Stimulated activated CD8-positive, alpha-beta memory T cell treated with anti-CD3 and anti-CD28 coated beads, Interleukin-15, amount 100 ng/mL, for 24 hours (primary cell): ENCODE measurements at places on chromosomes 4 and X.

- DNase-seq: no peak
These were observed 714.5 kb upstream of the TENM3 start for GRCh38 chr4:181528570-181529184.

GRCh38 chrX:142249721-142250120, 44.6 kb upstream of the MAGEC2 start:
- DNase-seq: no peak

- no peak for DNase-seq
These were observed 45.3 kb upstream of the PGRMC1 start for GRCh38 chrX:119190831-119191230.

DNA sequence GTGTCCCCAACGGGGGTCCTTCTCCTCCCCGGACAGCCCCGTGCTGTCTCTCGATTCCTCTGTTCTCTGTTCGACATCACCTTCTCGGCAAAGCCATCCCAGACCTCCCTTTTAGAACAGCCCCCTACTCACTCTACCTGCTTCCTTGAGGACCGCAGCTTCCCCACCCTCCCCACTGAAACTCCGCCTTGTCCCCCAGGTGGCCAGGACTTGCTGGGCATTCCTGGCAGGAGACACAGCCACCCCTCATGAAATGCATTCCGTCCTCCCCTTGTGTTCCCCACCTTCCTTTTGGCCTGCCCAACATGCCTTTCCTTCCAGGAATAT, 34.8 kb upstream of the GPR78 start:
- no peak for DNase-seq

- DNase-seq: no peak
These were observed 17.3 kb downstream of the FGFRL1 start for GRCh38 chr4:1028574-1029220.

DNA sequence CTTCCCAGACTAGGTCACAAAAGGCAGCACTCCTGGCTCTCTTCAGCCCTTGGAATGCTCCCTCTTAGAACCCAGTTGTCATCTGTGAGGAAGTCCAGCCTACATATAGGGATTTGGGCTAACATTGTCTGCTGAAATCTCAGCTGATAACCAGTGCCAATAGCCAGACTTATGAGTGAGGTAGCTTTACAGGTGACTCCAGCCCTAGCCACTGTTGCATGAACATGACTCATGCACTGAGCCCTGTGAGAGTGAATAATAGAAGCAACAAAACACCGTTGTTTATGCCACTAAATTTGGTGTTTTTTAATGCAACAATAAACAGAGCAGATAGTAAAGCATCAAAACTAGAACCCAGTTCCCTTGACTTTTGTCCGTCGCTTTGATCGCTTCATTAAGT, 433.2 kb downstream of the STIM2 start:
- no peak for DNase-seq

- no peak for DNase-seq
These were observed 52.1 kb downstream of the PRKG2 start for GRCh38 chr4:81162752-81163458.

DNA sequence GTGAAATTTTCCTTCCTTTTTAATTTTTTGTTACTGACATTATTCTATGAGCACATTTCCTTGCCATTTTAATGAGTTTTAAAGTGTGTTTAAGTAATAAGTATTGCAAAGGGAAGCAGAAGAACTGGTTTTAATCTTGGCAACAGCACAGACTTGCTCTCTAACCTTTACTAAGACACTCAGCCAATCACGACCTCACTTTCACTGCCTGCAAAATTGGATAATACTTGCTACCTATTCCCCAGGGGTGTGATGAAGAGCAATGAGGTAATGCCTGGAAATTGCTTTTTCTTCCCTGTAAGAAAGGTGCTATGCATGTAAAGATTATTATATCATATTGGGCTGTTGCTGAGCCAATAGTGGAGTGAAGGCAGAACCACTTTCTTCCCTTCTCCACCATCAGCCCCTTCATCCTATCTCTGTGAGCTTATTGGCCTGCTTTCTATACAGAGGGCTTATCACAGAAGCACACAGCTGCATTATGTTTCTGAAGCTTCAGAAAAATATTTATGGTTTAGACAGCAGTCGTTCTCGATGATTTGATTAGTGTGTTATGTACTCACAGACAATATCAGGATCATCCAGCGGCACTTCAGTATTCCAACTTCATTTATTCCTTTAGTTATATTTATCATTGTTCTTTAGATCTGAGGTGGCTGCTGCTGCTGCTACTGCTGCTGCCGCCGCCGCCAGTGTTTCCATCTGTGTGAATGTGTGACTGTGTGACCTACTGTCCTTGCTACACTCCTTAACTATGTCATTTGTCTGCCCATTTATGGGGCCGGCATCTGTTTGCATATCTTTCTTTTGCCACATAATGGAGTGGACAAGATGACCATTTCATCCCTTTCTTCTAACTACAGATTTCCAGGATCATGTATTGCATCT, 255.1 kb downstream of the C4orf33 start:
- no peak for DNase-seq

DNA sequence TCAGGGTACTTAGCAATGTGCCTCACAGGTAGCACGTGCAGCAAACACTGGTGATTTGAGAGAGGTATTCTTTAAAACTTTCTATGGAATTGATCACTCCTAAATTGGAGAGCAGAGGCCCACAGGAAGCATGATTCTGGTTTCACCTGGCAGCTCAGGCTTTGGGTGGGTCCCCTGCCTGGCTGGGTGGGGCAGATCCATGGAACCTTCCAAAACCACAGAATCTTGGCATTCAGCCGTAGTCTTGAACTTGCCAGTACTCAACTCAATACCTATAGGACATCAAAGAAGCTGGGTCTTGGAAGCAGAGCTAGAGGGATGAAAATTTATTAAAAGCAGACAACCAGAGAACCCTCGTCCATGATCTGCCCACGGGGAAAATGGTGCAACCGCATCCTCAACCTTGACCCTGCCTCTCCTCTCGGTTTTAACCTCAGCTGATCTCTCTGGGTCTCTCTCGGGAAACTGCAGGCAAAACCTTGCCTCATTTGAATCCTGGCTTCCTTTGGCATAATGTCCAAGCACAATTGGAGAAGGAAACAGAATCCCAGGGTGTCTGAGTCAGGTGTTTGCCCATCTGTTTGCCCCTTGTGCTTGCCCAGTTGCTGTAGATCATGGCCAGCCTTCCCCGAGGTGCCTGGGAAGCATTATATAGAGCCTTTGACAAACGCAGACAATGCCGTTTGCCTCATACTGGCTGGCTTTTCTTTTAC, 22.9 kb downstream of the OTOP1 start:
- DNase-seq: no peak

GRCh38 chr4:23999714-24000469, 110.0 kb upstream of the PPARGC1A start:
- no peak for DNase-seq

- DNase-seq: no peak
These were observed 10.0 kb downstream of the ETFDH start for GRCh38 chr4:158682066-158682465.

- no peak for DNase-seq
These were observed 29.8 kb downstream of the SAGE1 start for GRCh38 chrX:135923353-135923752.

DNA sequence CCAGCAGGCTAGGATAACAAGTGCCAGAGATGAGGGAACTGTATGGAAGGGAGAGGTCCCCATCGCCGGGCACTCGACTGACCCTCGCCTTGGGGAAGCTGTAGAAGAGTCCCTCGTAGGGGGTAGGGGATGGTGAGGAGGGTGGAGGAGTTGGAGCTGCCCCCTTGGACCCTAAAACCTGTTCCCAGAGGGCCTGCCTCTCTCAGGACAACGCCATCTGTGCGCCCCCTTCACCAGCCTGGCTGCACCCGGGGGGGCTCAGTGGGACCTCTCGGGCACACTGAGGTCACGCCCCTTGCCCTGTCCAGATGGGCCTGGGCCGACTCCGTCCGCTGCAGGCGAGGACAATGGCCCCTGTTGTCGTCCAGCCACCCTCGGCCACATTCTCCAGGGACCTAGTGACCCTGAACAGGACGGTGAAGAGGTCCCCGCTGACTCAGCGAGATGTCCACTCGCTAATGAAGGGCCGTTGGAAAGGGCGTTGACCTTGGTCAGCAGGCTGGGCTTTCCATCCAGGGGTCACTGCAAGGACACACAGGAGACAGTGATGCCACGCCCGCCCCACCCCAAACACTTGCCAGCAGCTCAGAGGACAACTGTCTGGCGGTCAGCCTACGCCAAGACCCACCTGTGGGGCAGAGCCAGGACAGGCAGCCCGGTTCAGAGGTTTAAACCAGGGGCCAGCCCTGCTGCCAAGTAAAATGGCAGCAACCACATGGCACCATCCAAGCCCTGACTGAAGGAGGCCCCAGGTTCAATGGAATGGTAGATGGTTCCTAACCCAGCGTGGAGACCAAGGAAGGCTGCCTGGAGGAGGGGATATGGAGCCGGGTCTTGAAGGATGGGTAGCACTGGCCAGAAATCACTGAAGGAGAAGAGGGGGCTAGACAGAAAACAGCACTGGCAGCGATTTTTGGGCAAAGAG, 51.2 kb downstream of the HMX1 start:
- DNase-seq: no peak

DNA sequence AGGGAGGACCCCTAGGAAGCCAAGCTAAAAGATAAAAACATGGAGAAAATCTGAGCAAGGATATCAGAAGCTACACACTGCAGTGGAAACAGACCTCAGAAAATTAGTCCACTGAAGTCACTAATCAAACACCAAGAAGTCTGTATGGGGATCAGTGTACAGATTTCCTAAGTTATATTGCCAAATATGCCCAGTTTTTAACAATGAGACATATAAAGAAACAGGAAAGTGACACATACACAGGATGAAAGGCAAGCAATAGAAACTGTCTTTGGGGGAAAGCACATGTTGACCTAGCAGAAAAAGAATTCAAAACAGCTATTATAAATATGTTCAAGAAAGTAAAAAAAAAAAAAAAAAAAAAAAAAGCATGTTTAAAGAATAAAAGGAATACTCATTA, 153.7 kb downstream of the PPP4R3C start:
- DNase-seq: no peak

DNA sequence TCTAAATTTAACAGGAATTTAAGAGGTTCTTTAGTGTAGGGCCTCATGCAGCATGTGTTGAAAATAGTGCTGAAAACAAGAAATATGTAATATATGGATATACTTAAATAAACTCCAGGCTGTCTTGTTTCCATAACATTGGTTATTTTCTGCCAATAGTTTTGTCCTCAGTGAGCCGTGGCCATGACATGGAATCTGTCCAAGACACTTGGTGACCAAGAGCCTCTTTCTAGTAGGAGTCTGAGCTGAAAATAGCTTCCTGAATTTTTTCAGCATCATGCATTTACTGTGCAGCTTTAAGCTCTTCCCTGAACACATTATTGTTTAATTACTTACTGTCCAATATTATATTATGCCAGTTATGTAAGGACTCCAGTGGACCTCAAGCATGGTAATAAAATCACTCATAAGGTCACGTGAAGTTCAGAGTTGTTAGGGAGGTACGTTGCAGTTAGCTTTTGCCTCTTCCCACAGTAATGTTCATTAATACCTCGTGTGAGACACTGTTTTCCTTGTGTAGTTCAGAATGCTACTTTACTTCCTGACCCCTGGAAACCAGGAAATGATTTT, 488.2 kb downstream of the GRID2 start:
- DNase-seq: no peak

DNA sequence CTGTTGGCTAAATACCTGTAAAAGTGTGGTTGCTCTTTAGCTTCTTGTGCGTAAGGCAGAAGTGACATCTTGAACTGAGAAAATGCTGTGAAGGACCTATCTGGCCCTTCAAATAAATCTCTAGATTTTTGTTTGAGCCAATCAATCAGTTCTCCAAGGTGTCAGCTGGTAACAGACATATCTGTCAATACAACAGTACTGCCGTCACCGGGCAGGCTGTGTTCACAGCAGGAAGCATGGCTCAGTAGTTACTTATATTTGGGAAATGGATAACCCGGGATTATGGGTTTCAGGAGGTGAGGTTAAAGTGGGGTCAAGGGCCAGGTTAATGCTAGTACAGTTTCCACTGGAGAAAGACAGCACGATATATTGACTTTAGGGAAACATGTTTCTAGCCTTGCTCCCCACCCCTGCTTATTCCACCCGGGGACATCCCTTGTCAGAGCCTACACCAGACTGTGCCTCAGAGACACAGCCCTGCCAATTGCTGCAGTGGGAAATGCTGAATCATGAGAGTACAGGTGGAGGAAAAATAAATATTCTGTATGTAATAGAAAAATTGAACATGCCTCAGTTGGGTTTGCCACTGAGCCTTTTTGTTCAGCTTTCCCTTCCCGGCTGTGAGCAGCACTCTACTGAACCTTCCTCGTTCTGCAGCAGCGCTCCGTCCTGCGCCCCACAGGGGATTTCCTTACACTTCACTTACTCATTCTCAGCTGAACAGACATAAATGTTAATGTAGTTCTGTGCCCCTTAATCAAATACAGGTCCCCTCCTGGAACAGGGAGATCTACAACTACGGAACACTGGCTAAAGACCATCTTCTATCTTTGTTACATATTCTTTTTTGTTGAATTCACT, 121.1 kb downstream of the MGST2 start:
- no peak for DNase-seq

- DNase-seq: no peak
These were observed 138.7 kb upstream of the LIMCH1 start for GRCh38 chr4:41399231-41399630.

DNA sequence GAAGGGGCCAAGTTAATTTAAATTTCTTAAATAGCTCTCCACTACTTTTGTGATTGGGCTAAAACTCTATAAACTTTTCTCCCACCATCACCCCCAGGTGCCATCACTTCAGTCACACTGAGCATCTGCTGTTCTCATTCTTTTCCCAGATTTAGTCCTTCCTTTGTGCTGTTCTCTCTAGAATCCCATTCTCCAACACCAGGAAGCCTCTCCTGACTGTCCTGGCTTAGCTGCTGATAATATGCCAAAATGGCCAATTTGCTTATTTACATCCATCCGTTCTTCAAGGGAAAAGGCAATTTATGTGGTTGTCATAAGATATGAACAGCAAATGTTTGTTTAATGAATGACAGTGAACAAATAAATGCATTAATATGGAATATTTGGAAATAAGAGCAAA, 44.1 kb downstream of the FGFBP1 start:
- DNase-seq: no peak

DNA sequence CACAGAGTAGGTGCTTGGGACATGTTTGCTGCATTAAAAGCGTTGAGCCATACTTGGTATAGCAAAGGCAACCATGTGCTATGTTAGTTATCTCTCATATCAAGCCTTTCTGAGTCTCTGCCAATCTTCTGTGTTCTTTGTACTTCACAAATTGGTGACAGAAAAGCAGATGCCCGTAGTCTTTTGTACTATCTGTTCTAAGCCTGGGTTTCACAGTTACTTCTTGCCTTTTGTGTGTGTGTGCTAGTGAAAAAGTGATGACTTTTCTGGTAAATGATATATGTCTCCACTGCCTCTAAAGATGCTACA, 16.1 kb upstream of the KLHL2 start:
- no peak for DNase-seq

DNA sequence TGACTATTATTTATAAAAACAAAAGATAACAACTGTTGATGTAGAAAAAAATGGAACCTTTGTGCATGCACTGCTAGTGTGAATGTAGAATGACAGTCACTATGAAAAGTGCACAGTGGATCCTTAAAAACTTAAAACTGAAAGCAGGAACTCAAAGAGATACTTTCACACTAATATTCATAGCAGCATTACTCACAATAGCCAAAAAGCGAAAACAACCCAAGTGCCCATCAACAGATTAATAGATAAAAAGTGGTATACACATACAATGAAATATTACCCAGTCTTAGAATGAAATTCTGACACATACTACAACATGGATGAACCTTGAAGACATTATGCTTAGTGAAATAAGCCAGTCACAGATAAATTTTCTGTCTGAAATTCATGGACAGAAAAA, 23.8 kb downstream of the CENPC start:
- DNase-seq: no peak

GRCh38 chr4:165190591-165191347, 16.6 kb upstream of the KLHL2 start:
- no peak for DNase-seq

- DNase-seq: no peak
These were observed 28.6 kb upstream of the CLDN34 start for GRCh38 chrX:9938516-9938915.
